Stimulated activated CD4-positive, alpha-beta T cell treated with anti-CD3 and anti-CD28 coated beads, Interleukin-12 subunit alpha, Interleukin-12 subunit beta, amount 100 ng/mL, for 24 hours (primary cell): ENCODE measurements at places on chromosomes 3 and 15.

- DNase-seq = no peak
These were observed 17.6 kb upstream of the PIGZ start for GRCh38 chr3:196985954-196986885.

GRCh38 chr15:60012695-60013094, 8.6 kb downstream of the FOXB1 start:
- DNase-seq = no peak

DNA sequence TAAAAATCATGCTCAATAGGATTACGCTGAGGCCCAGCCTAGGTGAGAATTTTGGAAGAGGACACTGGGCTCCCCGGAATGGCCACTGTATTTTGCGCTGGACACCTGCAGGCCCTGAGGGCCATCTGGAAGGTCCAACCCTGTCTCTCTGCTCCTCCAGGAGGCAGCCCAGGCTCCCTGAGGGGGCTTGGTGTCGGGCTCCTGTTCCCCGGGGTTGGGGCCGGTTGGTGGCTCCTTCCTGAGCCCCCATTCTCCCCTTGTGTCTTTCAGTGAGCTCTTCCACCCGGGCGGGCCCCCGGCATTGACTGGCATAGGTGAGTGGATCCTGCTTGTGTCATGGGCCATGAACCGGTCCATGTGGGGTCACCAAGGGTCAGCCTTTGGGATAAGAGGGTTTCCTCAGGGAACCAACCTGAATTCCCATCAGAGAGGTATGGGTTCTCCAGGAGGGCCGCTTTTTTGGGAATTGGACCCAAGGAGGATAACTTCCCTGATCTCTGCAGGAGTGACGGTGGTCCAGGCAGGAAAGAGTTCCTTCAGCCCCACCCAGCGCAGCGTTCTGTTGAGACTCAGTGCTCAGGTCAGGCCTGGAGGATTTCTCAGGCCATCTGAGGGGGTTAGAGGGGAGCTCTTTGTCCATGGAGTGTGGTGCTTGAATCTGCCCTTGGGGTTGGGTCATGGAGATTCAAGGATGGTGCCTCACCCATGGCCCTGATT, 187.8 kb downstream of the UBE3A start:
- no peak for DNase-seq

- DNase-seq = no peak
These were observed 34.0 kb upstream of the ACTL6A start for GRCh38 chr3:179528772-179529171.

GRCh38 chr15:70923311-70924080, 30.9 kb downstream of the LRRC49 start:
- no peak for DNase-seq

DNA sequence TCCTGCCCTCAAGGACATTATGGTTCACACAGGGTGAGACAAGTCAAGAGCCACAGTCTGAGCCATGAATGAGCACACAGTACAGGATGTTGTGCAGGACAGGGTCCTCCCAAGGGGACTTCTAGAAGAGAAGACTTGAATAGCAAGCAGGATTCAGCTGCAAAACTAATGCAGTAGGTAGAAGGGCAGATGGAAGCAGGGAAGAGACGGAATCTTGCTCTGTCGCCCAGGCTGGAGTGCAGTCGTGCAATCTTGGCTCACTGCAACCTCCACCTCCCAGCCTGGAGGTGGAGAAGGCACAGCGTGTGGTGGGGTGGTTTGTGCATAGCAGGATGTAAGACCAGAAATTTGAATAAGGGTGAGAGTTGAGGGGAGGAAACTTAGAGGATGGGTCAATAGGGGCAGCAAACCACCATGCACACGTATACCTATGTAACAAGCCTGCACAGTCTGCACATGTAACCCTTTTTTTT, 8.0 kb downstream of the BCL2L10 start:
- DNase-seq = no peak

- no peak for DNase-seq
These were observed 78.9 kb downstream of the TBC1D2B start for GRCh38 chr15:77998592-77998991.

GRCh38 chr15:73631915-73632669, 1.1 kb downstream of the NPTN start:
- no peak for DNase-seq

DNA sequence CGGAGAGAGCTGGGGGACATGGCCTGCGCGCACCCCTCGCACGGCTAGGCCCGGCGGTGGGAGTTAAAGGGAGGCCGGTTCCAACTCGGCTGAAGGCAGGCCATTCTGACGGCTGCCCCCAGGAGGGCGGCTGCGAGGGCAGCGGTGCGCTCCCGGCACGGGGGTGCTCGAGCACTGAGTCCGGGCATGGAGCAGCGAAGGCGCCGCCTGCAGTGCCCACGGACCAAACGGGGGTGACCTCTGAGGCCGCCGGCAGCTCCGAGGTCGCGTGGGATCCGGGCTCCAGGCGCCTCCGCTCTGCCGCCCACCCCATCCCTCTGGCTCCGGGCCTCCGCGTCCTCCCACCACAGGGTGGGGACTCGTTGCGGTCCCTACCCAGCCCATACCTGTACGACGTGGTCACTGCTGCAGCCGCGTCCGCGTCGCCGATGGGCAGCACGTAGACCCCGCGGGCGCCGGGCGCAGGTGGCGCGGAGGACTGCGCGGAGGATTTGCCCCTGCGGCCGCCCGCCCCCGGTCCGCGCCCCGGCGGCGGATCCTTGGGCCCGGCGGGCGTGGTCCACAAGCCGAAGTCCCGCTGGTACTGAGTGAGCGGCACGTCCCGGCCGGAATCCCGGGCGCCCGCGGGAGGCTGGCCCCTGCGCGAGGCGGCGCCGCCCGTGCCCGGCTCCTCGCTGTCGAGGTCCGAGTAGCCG, 469 bp downstream of the MAP6D1 start:
- DNase-seq = no peak

DNA sequence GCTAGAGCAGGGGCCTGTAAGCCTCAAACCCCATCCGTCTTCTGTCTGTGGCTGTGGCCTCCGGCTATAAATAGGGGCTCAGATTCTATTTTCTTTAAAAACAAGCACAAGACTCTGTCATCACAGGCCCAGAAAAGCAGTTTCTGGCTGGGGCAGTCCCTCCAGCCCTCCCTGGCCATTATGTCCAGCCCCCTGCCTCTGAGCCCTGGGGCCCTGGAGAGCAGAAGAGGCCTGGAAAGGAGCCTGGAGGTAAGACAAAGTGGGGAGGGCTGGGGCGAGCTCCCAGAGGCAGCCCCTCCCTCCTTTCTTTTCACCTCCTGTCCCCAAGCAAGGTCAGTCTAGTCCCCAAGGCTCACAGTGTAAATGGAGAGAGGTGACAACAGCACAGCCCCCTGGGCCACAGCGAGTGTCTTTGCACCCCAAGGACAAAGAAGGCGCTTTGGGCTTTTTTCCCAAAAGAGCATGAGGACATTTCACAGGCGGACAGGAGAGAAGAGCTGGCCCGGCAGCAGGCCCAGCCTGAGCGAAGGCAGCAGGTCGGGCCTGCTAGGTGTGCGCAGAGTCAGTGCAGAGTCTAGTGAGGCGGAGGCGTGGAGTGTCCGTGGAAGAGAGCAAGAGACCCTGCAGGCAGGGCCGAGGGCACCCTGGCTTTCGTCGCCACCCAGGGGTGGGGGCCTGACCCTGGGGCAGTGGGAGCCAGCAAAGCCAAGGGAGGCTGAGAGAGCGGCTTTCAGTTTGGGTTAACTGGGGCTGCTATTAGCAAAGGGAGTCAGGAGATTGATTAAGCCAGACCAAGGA, 188.3 kb downstream of the TBC1D2B start:
- DNase-seq = no peak

GRCh38 chr15:29749365-29750086, 72.7 kb downstream of the TJP1 start:
- no peak for DNase-seq

GRCh38 chr3:45923755-45924154, 19.5 kb upstream of the CXCR6 start:
- DNase-seq = no peak

GRCh38 chr3:29515451-29515850, 234.6 kb downstream of the RBMS3 start:
- DNase-seq = no peak

DNA sequence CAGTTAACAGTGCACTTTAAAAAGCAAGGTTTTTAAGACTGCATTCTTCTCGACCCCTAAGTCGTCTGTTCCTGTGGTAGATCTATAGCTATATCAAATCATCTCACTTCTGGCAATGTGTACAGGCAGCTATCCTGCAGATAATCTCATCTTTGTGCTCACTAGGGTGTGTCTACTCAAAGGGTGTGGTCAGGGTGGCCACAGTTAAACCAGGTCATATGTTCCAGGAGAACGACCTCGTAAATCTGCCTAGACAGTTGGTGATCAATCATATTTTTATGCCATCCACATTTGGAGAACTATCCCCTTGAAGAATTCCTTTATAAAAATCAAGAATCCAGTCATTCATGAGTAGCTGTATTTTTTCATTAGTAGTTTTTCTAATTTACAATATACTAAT, 3.0 kb downstream of the VEPH1 start:
- DNase-seq = no peak

DNA sequence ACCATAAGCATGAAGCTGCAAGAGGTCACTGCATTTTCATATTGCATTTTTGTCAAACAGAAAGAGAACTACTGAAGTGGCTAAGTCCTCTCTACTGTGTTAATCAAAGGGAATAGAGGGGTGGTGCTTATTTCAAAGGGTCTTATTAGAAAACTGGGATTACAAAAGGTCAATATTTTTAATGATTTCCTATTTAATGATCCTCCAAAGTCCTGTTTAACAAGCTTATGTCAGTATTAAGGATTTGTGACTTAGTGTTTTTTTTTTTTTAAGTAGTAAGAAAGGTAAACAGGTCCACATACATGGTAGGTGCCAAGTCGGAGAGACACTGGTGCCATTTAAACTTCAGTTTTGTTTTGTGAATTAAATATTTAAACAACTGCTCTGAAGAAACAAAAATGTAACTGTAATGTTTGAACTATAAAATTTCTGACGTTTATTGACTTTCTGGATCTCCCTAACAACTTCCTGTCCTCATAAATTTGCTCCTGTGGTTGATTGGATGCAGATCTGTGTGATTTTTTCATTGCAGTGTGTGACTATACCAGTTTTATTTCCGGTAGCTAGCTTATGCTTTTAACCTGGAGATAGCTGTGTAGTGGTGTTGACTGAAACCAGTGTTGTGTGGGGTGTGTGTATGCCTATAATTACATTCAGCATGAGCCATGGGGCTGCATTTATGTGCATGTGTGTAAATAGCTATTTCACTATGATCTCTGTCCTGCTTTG, 8.6 kb upstream of the CACNA1D start:
- DNase-seq = no peak

- no peak for DNase-seq
These were observed 29.4 kb downstream of the TTC14 start for GRCh38 chr3:180631317-180631716.
